NCI-H2107 (cell line): ENCODE measurements at places on chromosomes 6 and 20.
A peak's percentile ranks its signal among the peaks of the same experiment; 100 is the strongest.

DNA sequence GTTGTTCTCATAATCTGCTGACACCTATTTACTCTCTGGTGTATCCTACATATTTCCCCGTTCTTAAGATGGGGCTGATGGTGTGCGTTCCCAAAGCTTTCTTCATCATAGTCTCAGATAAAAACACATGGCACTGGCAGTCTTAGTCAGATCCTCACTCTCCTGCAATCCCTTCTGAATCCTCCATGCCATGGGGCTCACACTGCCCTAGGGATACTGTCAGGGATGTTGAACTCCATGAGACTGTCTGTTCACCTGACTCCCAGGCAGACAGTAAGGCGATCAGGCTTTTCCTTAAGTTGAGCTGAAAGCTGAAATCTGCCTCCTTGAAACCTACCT, 76.0 kb downstream of the SLX4IP start:
- DNase-seq: no peak

DNA sequence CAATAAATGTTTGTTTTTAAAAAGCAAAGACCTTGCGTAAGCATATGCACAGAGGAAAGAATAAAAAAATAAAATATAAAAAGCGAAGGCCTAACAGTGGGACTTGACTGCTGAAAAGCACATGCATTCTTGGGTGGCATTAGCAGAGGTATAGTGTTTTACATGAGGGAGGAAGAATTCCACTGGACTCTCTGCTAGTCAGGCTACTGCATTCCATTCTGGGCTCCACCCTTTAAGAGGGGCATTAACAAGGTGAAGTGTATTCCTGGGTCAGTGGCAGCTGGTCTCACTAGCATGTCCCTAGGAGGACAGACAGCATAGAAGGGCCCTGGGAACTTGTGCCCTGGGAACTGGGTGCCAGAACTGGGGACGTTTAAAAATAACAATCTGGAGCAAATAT, 134.1 kb downstream of the SOBP start:
- DNase-seq: no peak

GRCh38 chr6:169048865-169049205, 204.8 kb downstream of the THBS2 start:
- DNase-seq: no peak

DNA sequence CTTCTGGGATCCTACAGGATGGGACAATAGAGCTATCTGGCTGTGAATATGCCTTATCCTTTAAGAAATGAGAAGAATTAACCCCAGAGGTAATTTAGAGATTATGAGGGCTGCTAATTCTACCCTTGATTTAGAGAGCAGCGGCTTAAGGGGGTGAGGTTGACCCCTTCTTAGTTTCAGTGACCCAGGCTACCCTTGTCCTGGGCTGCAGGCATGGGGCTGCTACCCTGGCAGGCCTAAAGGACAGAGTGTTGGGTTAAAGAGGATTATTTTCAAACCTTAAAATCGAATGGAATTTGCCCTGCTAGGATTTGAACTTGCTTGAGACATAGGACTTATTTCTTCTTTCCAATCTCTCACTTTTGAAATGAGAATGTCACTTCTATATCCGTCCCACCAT, 1343.4 kb downstream of the HACE1 start:
- DNase-seq: no peak

DNA sequence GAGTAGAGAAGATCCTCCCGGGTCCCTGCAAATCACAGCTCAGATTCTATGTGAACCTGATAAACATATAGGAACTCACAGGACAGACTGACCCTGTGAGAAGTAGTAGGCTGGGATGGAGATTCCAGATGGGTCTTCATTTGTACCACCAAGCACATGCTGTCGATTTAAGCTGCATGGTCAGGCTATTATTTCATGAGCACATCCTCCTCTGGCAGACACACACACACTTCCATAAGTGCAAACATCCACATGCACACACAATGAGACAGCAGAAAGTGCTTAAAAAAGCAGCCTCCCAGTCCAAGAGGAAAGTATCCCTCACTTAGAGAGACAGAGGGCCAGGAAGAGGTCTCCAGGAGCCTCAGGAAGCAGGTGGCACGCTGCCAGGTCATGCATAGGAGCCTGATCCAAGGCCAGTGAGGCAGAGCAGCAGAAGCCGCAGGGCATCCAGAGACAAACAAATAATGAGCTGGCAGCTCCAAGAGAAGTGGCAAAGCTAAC, 131.8 kb downstream of the UNC5CL start:
- DNase-seq: peak; percentile 7
